DMS 273 treated with DMSO at 0.1 percent for 48 hours (cell line): ENCODE measurements at places on chromosomes 7 and 10.

- DNase-seq, result no peak
These were observed 20.2 kb downstream of the C10orf67 start for GRCh38 chr10:23324351-23324750.

DNA sequence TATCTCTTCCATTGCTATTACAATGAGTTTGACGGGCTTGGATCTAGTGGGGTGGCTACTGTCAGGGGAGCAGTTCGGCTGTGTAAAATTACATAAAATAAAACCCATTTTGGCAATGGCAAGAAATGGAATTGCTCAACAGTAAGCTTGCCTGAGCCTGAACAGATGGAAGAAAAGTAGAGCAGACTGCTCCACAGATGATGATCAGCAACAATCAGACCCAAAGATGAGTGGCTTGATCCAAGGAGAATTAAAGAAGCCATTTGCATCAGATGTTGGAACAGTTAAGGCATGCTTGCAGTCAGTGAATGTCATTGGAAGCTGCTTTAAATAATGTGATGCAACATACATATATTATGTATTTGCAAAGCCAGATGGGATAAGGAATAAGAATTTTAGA is 256.6 kb upstream of the SMIM30 start:
- peak; percentile 76 for DNase-seq

GRCh38 chr10:28463141-28463540 is 69.8 kb upstream of the WAC start:
- DNase-seq, result no peak

DNA sequence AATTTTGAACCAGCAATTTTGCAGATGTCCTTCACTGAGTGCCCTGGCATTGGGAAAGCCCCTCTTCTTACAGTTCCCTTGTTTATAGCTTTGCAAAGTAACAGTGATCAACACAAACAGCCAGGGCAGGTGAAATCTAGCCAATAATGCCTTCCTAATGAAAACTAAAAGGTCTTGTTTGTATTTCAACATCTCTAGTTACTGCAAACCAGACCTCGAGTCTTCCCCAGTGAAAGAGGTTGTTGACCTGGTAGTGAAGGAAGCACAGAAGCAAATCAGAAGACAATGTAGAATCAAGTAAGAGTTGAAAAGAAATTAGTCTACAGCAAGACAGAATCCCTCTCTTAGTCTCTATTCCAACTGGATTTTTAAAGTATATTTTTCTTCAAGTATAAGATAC is 231.2 kb downstream of the SNX13 start:
- DNase-seq, result no peak

- no peak for DNase-seq
These were observed 27.7 kb downstream of the PRKAG2 start for GRCh38 chr7:151849008-151849878.

GRCh38 chr10:102358712-102359382 is 36.7 kb upstream of the NFKB2 start:
- no peak for DNase-seq

DNA sequence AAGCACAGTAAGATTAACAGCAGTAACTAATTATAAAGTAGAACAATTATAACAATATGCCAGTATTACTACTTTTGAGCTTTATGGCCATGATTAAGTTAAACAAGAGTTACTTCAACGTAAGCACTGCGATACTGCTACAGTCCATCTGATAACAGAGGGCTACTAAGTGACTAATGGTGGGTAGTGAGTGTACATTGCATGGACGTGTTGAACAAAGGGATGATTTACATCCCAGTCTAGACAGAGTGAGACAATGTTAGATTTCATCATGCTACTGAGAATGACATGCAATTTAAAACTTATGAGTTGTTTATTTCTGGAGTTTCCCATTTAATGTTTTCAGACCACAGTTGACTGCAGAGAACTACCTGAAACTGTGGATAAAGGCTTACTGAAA is 45.6 kb downstream of the TPST1 start:
- DNase-seq, result no peak

DNA sequence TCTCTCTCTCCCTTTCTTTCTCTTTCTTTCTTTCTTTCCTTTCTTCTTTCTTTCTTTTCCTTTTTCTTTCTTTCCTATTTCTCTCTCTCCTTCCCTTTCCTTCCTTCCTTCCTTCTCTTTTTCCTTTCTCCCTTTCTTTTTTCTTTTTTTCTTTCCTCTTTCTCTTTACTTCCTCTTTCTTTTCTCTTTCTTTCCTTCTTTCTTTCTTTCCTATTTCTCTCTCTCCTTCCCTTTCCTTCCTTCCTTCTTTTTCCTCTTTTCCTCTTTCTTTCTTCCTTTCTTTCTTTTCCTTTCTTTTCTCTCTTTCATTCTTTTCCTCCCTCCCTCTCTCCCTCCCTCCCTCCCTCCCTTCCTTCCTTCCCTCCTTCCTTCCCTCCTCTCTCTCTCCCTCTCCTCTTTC is 81.5 kb downstream of the RHOBTB1 start:
- DNase-seq, result no peak

DNA sequence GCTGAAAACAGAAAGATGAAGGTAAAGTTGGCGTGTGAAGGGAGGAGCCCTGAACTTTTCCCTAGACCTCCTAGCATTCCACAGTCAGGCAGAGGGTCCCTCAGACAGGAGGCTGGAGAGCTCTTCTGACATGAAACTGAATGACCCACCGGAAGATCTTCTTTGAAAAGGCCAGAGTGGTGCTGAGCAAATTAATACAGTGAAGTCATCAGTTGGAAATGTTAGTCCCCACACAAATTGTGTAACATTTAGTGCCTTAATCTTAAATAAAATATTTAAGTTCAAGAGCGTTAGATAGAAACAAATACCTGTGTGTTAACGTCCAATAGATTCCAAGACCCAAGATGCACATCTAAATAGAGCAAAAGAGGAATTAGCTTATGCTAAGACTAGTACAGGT is 49.0 kb upstream of the WNT16 start:
- DNase-seq, result no peak

DNA sequence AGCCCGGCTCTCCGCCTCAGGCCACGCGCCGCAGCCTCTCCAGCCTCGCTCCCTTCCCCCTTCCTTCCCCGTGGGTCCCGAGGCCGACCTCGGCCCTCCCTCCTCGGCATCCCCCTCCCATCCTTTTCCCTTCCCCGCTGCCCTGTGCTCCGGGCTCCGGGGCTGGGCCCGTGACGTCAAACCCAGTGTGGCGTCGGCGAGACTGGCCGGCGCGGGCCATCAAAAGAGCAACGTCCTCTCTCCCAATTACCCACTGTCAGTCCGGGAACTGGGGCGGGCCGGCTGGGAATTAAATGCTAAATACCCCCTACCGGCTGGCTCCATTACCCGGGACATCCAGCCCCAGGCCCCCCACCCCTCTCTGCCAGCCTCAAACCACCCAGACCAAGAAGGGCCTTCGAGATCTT is 2.6 kb upstream of the GATA3 start:
- DNase-seq, result no peak
